ENCODE measurements at places on chromosomes 5 and 9.

- no peak overlapping the region for H3K4me3 ChIP-seq
- H3K27me3 ChIP-seq = no peaks in the 10 kb centered on the region
- H3K27ac ChIP-seq = no peak overlapping the region
- H3K36me3 ChIP-seq = no peaks in the 10 kb centered on the region
- peaks cover 87% of the 10 kb centered on the region for H3K4me1 ChIP-seq
- no peak for DNase-seq
These were observed 53.9 kb downstream of the SEMA6A start for GRCh38 chr5:116520771-116521170.

- peak overlapping the region; percentile 70 for H3K27ac ChIP-seq
- peaks cover 5% of the 10 kb centered on the region for H3K36me3 ChIP-seq
- H3K4me3 ChIP-seq = peak overlapping the region; percentile 94
- no peaks in the 10 kb centered on the region for H3K27me3 ChIP-seq
- H3K4me1 ChIP-seq = peaks cover 45% of the 10 kb centered on the region
These were observed 281.8 kb downstream of the AOPEP start for GRCh38 chr9:95008151-95008771.

GRCh38 chr5:136598802-136599404, 233.6 kb upstream of the TRPC7 start:
- DNase-seq = no peak
- H3K36me3 ChIP-seq = peaks cover 5% of the 10 kb centered on the region
- H3K27ac ChIP-seq = no peak overlapping the region
- H3K27me3 ChIP-seq = no peaks in the 10 kb centered on the region

DNA sequence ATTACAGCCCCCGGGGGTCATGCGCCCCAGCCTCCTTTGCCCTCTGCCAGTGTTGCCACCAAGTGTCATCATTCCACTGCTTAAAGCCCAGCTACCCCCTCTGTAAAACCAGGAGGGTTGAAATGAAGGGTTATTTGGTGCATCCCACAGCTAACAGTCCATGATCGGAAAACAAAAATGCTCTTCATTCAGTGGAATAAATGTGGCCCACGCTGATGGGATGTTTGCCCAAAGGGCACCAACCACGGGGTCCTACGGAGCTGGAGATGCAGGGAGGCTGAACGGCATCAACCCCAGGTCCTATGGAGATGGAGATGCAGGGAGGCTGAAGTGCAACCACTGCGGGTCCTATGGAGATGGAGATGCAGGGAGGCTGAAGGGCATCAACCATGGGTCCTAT, 218.5 kb upstream of the IRX1 start:
- H3K27me3 ChIP-seq = peaks cover 26% of the 10 kb centered on the region
- no peaks in the 10 kb centered on the region for H3K4me1 ChIP-seq
- H3K27ac ChIP-seq = no peak overlapping the region

GRCh38 chr5:115983519-115983918, 21.2 kb downstream of the LVRN start:
- peaks cover 7% of the 10 kb centered on the region for H3K4me1 ChIP-seq
- H3K36me3 ChIP-seq = no peaks in the 10 kb centered on the region
- DNase-seq = no peak
